Daoy (cell line): ENCODE measurements at places on chromosomes 12 and 14. TPM values are rescaled to one million over a fixed set of nuclear protein-coding genes. Genes with fewer than 3 reads are reported as not detected.

Gene LRIG3
- 22.9 and 24.0 TPM in 2 replicates for total RNA-seq

Gene RHEBL1
- total RNA-seq = 6.3 and 11.0 TPM in 2 replicates

Gene TEX52
- total RNA-seq = not detected in 2 replicates

Gene KRT75
- total RNA-seq = 1.1 and 2.7 TPM in 2 replicates

Gene SERPINA12
- total RNA-seq = not detected in 2 replicates

Gene DHRS1
- total RNA-seq = 1.7 and 4.9 TPM in 2 replicates

Gene SUSD6
- total RNA-seq = 4.6 and 4.8 TPM in 2 replicates

Gene UNG
- total RNA-seq = 48.4 and 97.2 TPM in 2 replicates

Gene PDZRN4
- not detected in 2 replicates for total RNA-seq

Gene C12orf54
- not detected in 2 replicates for total RNA-seq

Gene EGLN3
- 4.0 and 4.3 TPM in 2 replicates for total RNA-seq

Gene CLECL1
- total RNA-seq = not detected in 2 replicates

Gene SERPINA6
- 0.91 and 4.1 TPM in 2 replicates for total RNA-seq

Gene GRIN2B
- total RNA-seq = under 0.01 and 0.06 TPM in 2 replicates

Gene RHOJ
- 6.0 and 9.5 TPM in 2 replicates for total RNA-seq

Gene MYO1A
- not detected in 2 replicates for total RNA-seq

Gene KRT7
- 5.5 and 12.2 TPM in 2 replicates for total RNA-seq

Gene GLIPR1L2
- 1.8 TPM in 1 of 2 replicates, not detected in the other for total RNA-seq

Gene RGS6
- not detected in 2 replicates for total RNA-seq

Gene PLEKHG7
- not detected in 2 replicates for total RNA-seq

Gene SLC6A15
- 12.5 and 13.6 TPM in 2 replicates for total RNA-seq

Gene CCDC184
- 0.40 and 0.51 TPM in 2 replicates for total RNA-seq

Gene DDHD1
- 12.0 and 12.4 TPM in 2 replicates for total RNA-seq

Gene ESPL1
- 29.0 and 31.6 TPM in 2 replicates for total RNA-seq
